ENCODE measurements at places on chromosomes 12 and 14.

DNA sequence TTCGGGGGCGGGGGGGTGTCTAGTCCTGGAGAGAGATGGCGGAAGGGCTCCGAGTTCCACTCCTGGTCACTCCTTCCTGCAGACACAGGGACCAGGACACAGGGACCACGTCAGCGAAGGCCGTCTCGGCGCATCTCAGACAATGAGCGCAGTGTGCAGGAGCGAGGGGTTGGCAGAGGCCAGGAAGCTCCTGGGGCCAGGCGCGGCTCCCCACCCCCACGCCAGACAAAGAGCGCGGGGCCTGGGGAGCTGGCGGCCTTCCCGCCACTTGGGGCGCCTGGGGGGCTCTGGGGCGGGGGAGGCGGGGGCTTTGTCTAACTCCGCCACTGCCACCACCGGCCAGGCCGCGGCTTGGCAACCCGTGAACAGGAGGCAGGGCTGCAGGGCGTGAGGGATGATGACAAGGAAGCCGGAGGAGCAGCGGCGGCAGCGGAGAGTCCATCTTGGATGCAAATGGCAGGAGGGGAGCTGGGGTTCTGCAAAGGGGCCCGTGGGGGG lies 2.2 kb downstream of the CDK2AP1 start:
- no peak for DNase-seq

GRCh38 chr12:1471224-1471623 lies 123.2 kb downstream of the FBXL14 start:
- DNase-seq = no peak

DNA sequence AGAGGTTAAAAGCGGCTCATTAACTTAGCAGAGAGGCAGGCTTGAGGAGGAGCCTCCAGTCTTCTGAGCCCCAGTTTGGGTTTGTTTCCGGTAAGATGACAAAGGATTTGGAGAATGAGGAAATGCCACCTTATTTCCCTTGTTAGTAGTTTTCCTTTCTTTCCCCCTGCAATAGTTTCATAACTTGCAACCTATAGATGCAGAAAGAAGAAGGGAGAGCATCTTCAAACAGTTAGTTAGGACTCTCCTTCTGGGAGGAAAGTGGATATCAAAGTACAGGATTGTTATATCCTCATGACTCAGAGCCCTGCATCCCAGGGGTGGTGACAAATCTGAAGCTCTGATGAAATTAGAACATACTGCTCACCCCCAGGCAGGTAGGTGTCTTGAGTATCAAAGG lies 180.7 kb upstream of the SLC38A2 start:
- no peak for DNase-seq

- no peak for DNase-seq
Observed at GRCh38 chr12:126617312-126617711, 1552.1 kb downstream of the AACS start.

DNA sequence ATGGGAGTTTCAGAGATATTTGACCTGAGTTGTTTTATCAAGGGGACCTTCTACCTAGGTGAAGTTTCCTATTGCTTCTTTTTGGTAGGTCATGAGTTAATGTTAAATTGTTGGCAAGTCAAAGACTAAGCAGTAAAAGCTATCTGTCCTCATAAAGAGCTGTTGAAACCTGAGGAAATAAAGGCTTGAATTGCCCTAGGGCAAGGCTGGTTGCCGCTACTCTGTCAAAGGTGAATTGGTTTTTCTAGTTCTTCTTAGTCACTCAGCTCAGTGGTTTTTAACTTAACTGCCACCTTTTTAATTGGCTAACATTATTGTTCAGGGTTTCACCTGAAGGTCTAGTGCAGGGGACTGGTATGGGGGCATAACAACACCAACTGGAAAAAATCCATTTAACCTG lies 441.6 kb upstream of the FBXO33 start:
- DNase-seq = no peak

DNA sequence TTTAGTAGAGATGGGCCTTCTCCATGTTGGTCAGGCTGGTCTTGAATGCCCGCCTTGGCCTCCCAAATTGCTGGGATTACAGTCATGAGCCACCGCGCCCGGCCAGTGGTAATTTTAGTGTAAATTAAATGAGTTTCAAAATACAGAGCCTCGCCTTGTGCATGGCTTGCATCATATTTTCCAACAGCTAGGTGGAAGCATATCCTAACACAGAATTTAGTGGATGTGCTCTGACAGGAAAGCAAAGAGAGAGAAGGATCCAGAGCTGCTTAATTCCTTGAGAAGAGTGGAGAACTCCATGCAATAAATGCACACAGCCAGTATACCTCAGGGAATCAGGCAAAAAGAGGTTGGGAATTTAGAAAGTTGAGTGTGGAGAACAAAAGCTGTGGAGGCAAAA lies 2.5 kb downstream of the OR6C2 start:
- no peak for DNase-seq

- DNase-seq = no peak
Observed at GRCh38 chr12:31201382-31201781, 124.6 kb downstream of the SINHCAF start.

- no peak for DNase-seq
Observed at GRCh38 chr12:111927346-111927745, 85.3 kb downstream of the MAPKAPK5 start.

DNA sequence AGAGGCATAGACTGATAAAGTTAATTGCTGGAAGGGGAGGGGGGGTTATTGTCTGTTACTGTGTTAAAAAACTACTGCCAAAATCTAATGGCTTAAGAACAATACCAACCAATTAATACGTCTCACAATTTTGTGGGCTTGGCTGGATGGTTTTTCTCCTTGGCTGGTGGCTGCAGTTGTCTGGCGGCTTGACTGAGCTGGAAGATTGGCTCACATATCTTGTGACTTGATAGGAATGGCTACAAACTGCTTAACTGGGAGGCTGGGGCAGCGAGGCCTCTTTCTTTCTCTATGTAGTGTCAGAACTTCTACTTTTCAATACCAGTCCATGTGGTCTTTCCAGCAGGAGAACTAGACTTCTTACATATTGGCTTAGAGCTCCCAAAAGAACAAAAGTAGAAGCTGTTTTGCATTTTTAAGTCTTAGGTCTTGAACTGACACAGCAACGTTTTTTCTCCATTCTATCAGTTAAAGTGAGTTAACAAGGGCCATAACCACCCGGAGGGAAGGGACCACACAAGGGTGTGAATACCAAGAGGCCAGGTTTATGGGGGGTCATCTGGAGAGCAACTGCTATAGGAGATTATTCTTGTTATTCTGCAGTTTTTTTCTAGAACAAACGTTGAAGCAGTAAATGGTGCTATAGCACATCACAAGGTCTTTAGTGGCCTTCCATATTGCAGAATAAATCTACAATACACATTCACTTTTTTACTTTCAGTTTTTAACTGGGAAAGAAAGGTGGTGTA lies 46.9 kb downstream of the ZDHHC17 start:
- DNase-seq = no peak

DNA sequence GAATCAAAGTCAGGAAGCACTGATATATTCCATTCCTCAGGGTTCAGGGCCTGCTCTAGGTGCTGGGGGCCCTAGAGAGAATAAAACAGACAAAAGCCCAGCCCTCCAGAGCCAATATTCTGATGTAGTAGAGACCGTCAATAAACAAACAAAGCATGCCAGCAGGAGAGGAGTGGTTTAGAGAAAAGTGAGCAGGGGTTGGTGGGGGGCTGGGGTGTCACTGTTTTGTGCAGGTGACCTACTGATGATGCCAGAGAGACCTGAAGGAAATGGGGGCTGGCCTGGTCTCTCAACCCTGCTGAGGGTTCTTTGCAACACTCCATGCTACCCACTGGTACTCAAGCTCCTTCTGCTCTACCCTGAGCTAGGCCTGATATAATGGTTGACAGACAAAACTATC lies 26.5 kb downstream of the IL26 start:
- no peak for DNase-seq

DNA sequence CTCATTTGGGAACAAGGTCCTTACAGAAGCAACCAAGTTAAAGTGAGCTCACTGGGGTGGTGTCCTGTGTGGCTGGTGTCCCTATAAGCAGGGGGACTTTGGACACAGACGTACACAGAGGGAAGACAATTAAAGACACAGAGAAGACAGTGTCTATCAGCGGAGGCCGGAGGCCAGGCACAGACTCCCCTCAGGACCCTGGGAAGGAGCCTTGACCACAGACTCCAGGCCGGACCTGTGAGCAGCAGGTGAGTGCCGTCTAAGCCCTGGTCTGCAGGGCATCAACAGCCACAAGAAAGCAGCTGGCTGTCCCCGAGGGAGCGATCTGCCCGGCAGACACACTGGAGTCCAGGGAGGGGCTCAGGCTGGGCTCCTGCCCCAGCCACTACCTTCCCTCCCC lies 219.1 kb upstream of the C14orf180 start:
- no peak for DNase-seq

- no peak for DNase-seq
Observed at GRCh38 chr12:19764408-19764807, 325.1 kb downstream of the AEBP2 start.

DNA sequence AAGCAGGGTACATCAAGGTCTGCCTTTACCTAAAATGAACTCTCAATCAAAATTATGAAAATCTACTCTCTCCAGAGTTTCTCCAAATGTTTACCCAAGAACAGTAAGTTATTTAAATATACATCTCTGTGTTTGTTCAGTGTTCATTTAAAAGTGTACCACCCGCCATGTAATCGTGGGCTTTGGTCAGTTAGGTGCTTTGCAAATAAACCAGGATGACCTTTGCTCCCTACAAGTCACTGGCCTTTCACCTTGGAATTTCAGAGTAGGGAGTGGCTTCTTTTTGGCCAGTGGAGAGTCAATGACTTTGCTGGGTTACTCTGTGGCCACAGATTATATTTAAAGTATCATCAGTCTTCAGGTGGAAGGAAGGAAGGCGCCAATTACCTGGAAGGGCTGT lies 74.6 kb upstream of the PTPRB start:
- no peak for DNase-seq

GRCh38 chr14:31190717-31191263 lies 16.8 kb downstream of the HECTD1 start:
- no peak for DNase-seq

- no peak for DNase-seq
Observed at GRCh38 chr12:4859478-4860210, 50.1 kb upstream of the KCNA1 start.

DNA sequence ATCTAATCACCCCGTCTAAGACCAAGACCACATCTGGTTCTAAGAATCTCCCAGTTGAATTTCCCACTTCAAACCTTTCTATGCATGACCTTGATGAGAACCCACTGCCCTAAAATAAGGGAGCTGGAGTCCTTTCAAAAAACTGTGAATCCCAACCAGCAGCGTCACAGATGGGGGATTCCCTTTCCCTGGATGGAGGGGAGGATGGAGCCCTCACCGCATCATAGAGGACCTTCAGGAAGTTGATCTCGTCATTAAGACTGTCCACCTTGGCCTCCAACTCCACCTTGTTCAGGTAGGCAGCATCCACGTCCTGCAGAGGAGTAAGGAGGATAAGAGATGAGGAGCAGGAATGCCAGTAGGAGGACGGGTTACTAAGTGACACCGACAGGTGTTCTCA lies 4.8 kb downstream of the KRT4 start:
- no peak for DNase-seq

DNA sequence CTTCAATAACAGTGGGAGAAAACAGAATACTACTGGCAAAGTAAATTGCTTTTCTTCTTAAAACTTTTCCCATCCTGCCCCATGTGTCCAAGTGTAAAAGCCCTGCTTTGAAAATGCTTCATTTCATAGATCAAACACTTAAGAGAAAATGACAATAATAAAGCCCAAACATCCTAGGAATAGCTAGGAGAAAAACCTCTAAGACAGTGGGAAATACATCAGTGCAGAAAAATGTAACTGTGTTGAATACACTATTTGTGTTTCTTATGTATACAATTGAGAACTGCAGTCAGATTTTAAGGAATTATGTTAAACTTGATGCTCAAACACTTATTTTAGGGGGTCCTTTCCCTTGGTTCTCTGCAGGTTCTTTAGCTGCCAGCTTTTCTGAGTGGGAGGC lies 181.1 kb downstream of the MSRB3 start:
- no peak for DNase-seq

DNA sequence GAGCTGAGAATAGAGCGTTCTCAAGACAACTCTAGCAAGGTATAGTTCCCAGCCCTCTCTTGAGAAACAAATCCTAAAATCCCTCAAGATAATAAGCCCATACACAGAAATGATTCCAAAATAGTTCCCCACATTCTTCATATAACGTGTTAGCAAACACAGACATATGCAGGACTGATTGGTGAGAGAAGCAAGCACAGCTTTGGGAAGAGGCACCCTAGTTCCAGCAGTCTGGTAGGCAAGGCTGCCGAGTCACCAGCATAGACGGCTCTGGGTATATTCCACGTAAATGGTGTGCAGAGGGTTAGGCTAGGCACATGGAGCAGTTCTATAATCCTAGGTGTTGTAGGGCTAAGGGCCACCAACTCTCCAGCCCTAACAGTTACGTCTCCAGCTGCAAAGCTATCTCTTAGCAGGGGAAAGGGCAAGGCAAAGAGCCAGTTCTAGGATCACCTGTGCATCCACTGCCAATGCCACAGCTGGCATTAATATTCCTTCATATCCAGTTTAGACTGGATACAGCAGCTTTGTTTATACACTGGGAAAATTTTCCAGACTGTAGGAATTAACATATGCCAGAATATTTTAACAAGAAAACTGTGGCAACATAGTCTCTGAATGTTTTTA lies 52.9 kb downstream of the SH2B3 start:
- DNase-seq = no peak

GRCh38 chr12:38907201-38907923 lies 2.0 kb upstream of the CPNE8 start:
- DNase-seq = no peak

GRCh38 chr14:34050606-34051005 lies 99.7 kb upstream of the EGLN3 start:
- no peak for DNase-seq

GRCh38 chr12:25020621-25021243 lies 71.8 kb upstream of the BCAT1 start:
- no peak for DNase-seq

- no peak for DNase-seq
Observed at GRCh38 chr12:53213348-53213747, 6.3 kb upstream of the ITGB7 start.

- DNase-seq = no peak
Observed at GRCh38 chr14:90788031-90788430, 28.2 kb downstream of the TTC7B start.

DNA sequence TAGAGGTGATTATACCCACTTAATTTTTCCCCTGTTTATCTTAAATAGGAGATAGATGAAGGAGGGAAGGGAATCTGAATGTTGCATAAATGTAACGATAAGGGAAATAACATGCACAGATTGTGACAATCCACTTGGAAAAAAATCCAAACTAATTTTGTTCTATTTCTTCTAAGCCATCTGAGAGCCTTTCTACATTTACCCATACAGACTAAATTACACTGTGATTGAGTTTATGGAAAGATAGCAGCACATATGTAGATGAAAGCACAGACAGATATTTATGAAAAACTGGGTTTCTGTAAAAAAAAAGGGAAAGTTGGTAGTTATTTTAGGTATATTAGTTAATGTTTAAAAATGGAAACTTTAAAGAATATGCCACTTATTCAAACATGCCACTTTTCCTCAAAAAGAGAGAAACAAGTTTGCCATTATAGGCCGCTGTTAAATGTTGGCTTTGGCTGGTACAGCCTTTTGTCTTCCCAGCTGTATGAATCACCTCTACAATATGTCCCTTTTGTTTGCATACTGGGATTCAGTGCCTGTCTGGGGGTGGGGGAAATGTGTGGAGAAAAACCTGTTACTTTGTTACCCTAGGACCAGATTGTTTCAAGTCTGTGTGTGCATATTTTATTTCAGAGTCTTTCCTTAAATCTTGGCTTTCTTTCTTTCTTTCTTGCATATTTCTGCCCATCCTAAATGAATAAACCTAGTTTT lies 470.2 kb upstream of the LMO3 start:
- no peak for DNase-seq

GRCh38 chr12:89947437-89948270 lies 239.0 kb upstream of the ATP2B1 start:
- DNase-seq = no peak

GRCh38 chr14:65412856-65413738 lies 567 bp downstream of the FUT8 start:
- peak; percentile 3 for DNase-seq
